Articular chondrocyte of knee joint (primary cell): ENCODE measurements at places on chromosomes 7 and 10. TPM values are rescaled to one million over a fixed set of nuclear protein-coding genes. Genes with fewer than 3 reads are reported as not detected.

GPR141 gene
- 0.32 TPM in 1 of 2 replicates, not detected in the other for total RNA-seq

AQP1 gene
- 0.78 and 0.86 TPM in 2 replicates for total RNA-seq

TBC1D12 gene
- 51.0 and 63.8 TPM in 2 replicates for total RNA-seq

PNLIPRP2 gene
- total RNA-seq = not detected in 2 replicates

MIOS gene
- 85.1 and 104 TPM in 2 replicates for total RNA-seq
